ENCODE measurements at places on chromosomes 7 and 10. TPM values are rescaled to one million over a fixed set of nuclear protein-coding genes. Genes with fewer than 3 reads are reported as not detected.

GSTK1 gene
- 91.3 TPM for total RNA-seq

AEBP1 gene
- 219 TPM for total RNA-seq

ADCY1 gene
- total RNA-seq: 0.59 TPM

NKX6-2 gene
- not detected for total RNA-seq

SLC26A4 gene
- total RNA-seq: 0.36 TPM

- no peak for DNase-seq
- H3K27ac ChIP-seq: no peak overlapping the region
- no peaks in the 10 kb centered on the region for H3K36me3 ChIP-seq
- peaks cover 9% of the 10 kb centered on the region for H3K4me1 ChIP-seq
- H3K4me3 ChIP-seq: no peak overlapping the region
- H3K27me3 ChIP-seq: no peaks in the 10 kb centered on the region
These were observed 218.3 kb downstream of the FAM107B start for GRCh38 chr10:14556285-14556956.

DNA sequence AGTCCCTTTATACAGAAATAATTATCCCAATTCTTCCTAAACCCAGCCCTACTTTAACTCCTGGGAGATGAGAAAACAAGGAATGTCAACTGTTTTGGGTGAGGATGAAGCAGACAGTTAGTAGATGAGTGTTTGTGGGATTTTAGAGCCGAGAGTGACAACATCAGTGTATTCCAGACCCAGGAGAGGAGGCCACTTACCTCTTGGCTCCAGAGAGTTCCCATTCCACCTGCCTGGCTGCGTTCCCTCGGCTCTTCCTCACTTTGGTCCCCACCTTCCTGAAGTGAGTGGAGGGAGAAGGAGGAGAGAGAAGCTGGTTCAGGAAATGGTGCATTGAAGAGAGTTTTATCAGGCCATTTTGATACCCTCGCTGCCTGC lies 579 bp downstream of the KEL start:
- H3K4me1 ChIP-seq: no peaks in the 10 kb centered on the region
- H3K36me3 ChIP-seq: no peaks in the 10 kb centered on the region
- H3K27me3 ChIP-seq: no peaks in the 10 kb centered on the region
- DNase-seq: no peak

- H3K27me3 ChIP-seq: no peaks in the 10 kb centered on the region
- H3K4me3 ChIP-seq: no peak overlapping the region
- H3K36me3 ChIP-seq: no peaks in the 10 kb centered on the region
- DNase-seq: no peak
These were observed 44.8 kb upstream of the CPXM2 start for GRCh38 chr10:123936426-123936825.

DNA sequence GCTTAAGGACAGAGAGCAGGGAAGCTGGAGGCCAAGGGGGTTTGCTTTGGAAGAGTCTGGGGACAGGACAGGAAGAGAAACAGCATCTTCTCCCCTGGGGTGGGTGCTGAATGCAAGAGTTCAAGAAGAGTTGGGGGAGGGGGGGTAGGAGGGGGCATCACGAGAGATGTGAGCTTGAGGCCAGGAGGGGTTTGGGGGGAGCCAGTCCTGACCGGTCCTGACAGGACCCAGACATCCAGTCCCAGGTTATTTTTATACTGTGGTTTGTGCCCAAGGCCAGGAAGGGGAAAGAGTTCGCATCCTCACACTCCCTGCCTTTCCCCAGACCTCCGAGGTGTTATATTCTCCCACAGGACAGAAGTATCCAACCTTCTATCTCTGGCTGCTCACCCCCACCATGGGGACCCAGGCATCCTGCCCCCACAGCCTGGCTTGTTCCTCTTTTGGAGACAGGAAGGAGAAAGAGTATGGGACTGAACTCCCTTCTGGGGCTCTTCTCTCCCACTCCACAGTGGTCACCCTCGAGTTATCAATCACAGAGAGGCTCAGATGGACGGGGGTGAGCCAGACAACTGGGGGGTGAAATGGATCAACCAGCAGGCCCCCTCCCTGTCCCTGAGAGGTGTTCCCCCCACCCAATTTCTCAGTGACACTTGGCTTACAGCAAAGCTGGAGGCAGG lies 2.8 kb downstream of the TSC22D4 start:
- H3K27me3 ChIP-seq: no peaks in the 10 kb centered on the region
- H3K4me1 ChIP-seq: peaks cover 24% of the 10 kb centered on the region
- peak overlapping the region; percentile 94 for H3K4me3 ChIP-seq
- peaks cover 12% of the 10 kb centered on the region for H3K36me3 ChIP-seq
- DNase-seq: peak; percentile 83

GRCh38 chr7:145252031-145252430 lies 416.2 kb upstream of the TPK1 start:
- no peaks in the 10 kb centered on the region for H3K36me3 ChIP-seq
- no peak for DNase-seq
- no peaks in the 10 kb centered on the region for H3K27me3 ChIP-seq
- H3K27ac ChIP-seq: no peak overlapping the region
- H3K4me3 ChIP-seq: no peak overlapping the region

GRCh38 chr10:29688230-29688661 lies 53.5 kb upstream of the SVIL start:
- H3K4me3 ChIP-seq: peak overlapping the region; percentile 24
- H3K27me3 ChIP-seq: no peaks in the 10 kb centered on the region
- no peak for DNase-seq
- H3K27ac ChIP-seq: no peak overlapping the region

DNA sequence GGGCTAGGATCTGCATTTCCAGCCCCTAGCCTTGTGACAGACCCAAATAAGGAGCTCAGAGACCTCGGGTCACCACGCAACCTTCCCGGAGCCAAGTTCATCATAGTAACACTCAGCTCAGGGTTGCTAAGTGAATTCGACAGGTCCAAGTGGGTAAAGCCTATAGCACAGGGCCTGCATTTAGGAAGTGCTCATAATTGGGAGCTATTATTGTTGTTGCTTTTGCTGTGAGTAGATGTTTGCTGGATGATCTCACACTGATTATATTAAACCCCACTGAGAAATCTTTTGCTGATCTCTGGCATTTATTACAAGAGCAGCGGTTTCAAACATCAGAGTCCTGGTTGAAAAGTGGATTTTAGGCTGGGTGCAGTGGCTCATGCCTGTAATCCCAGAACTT lies 20.3 kb upstream of the SAR1A start:
- H3K4me1 ChIP-seq: peaks cover 54% of the 10 kb centered on the region
- peak overlapping the region; percentile 95 for H3K27ac ChIP-seq
- no peaks in the 10 kb centered on the region for H3K36me3 ChIP-seq
- peak; percentile 73 for DNase-seq
- no peaks in the 10 kb centered on the region for H3K27me3 ChIP-seq

DNA sequence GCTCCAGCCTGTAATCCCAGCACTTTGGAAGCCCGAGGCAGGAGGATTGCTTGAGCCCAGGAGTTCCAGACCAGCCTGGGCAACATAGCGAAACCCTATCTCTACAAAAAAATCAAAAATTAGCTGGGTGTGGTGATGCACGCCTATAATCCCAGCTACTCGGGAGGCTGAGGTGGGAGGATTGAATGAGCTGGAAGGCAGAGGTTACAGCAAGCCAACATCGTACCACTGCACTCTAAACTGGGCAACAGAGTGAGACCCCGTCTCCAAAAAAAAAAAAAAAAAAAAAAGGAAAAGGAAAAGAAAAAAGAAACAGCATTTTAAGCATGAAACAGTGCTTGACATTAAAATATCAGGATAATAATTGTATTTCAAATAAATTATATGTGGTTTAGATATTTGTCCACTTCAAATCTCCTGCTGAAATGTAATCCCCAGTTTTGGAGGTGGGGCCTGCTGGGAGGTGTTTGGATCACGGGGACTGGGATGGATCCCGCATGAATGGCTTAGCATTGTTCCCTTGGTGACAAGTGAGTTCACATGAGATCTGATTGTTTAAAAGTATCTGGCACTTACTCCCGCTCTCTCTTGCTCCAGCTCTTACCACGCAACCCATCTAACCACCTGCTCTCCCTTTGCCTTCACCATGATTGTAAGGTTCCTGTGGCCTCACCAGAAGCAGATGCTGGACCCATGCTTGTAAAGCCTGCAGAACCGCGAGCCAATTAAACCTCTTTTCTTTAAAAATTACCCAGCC lies 103.4 kb downstream of the SRPK2 start:
- H3K27ac ChIP-seq: no peak overlapping the region
- H3K27me3 ChIP-seq: no peaks in the 10 kb centered on the region
- DNase-seq: no peak
- no peaks in the 10 kb centered on the region for H3K36me3 ChIP-seq
- H3K4me3 ChIP-seq: no peak overlapping the region

DNA sequence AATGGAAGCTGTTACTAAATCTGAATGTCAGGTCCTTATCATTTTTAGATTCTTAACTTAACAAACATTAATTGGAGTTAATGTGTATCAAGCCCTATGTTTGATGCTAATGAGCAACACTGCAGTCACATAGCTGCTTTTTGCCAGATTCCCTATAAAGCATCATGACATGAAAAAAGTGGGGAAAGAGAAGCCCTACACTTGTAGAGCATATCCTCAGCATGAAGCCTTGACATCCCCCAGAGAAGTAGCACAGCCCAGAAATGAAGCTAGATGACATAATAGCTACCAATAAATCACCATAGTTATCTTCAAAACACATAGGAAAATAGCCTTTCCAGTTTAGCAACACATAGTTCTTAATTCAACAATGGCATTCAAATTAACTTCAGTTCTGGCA lies 49.2 kb upstream of the CDK1 start:
- peaks cover 53% of the 10 kb centered on the region for H3K27me3 ChIP-seq
- H3K4me1 ChIP-seq: peaks cover 4% of the 10 kb centered on the region
- H3K4me3 ChIP-seq: no peak overlapping the region
- DNase-seq: no peak

DNA sequence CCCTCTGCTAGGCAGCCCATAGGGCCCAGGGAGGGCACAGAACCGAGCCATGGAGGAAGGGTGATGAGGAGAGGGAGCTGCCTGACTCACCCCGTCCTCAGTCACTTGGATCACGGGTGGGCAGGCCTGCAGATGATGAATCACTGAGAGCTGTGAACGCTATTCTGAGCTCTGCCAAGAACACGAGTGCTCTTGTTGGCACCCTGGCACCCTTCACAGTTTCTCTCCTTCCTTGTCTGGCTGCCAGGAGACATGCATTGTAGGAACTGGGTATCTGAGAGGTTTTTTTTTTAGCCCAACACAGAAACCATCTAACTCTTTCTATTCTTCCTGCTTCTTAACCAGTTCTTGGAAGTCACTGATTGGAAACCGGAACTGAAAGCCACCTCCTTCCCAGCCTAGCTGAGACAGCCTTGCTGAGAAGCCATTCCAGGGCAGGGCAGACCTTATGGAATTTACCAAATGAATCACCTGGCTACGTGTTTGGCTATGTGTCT lies 82.1 kb downstream of the SLC37A3 start:
- H3K4me3 ChIP-seq: peak overlapping the region; percentile 62
- no peaks in the 10 kb centered on the region for H3K27me3 ChIP-seq
- peaks cover 14% of the 10 kb centered on the region for H3K4me1 ChIP-seq
- peak overlapping the region; percentile 50 for H3K27ac ChIP-seq
- peak; percentile 94 for DNase-seq
- no peaks in the 10 kb centered on the region for H3K36me3 ChIP-seq

- H3K27me3 ChIP-seq: no peaks in the 10 kb centered on the region
- DNase-seq: no peak
- no peak overlapping the region for H3K4me3 ChIP-seq
- H3K36me3 ChIP-seq: no peaks in the 10 kb centered on the region
These were observed 1183.4 kb upstream of the AUTS2 start for GRCh38 chr7:68414631-68415425.

GRCh38 chr7:15932318-15932717 lies 245.8 kb upstream of the MEOX2 start:
- H3K27me3 ChIP-seq: no peaks in the 10 kb centered on the region
- H3K4me3 ChIP-seq: no peak overlapping the region
- DNase-seq: no peak
- no peak overlapping the region for H3K27ac ChIP-seq
- H3K4me1 ChIP-seq: no peaks in the 10 kb centered on the region
- no peaks in the 10 kb centered on the region for H3K36me3 ChIP-seq

DNA sequence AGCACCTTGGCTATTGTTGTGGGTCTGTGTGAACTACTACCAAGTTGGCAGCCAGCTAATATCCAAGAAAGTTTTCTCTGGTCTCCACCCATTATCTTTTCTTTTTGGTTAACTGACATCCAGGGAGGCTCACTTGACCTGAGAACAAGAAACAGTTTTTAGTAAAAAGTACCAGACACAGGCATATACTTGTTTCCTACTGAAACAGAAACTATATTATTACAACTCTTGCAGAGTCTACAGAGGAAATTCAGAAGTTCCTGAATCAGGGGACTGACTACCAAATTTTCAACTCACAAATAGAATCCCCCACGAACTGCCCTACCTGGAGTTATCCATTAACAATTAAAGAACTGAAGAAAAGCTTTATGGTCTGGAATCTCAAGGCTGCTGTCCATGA lies 168.9 kb downstream of the KCND2 start:
- no peaks in the 10 kb centered on the region for H3K4me1 ChIP-seq
- no peak overlapping the region for H3K4me3 ChIP-seq
- DNase-seq: no peak

DNA sequence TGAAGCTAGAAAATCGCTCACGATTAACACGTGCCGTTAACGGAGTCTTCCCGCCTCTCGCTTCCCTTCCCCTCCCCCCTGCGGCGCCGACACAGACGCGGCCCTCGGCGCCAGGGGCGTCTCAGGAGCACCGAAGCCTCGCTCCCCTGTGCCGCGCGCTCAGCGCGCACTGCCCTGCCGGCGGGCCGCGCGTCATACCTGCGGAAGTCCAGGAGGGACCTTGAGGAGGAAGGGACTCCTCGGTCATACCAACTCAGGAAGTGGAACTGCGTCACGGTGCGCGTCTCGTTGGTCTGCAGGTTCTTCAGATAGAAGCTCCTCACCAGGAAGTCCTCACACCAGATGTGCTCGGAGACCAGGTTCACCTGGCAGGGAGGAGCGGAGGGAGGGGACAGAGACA lies 239.6 kb downstream of the DNAJB6 start:
- no peaks in the 10 kb centered on the region for H3K27me3 ChIP-seq
- H3K36me3 ChIP-seq: no peaks in the 10 kb centered on the region
- H3K4me1 ChIP-seq: no peaks in the 10 kb centered on the region
- H3K4me3 ChIP-seq: no peak overlapping the region

- peak; percentile 56 for DNase-seq
- no peaks in the 10 kb centered on the region for H3K27me3 ChIP-seq
- H3K4me1 ChIP-seq: peaks cover 5% of the 10 kb centered on the region
- H3K4me3 ChIP-seq: no peak overlapping the region
These were observed 24.0 kb upstream of the KMT2C start for GRCh38 chr7:152459724-152460251.

DNA sequence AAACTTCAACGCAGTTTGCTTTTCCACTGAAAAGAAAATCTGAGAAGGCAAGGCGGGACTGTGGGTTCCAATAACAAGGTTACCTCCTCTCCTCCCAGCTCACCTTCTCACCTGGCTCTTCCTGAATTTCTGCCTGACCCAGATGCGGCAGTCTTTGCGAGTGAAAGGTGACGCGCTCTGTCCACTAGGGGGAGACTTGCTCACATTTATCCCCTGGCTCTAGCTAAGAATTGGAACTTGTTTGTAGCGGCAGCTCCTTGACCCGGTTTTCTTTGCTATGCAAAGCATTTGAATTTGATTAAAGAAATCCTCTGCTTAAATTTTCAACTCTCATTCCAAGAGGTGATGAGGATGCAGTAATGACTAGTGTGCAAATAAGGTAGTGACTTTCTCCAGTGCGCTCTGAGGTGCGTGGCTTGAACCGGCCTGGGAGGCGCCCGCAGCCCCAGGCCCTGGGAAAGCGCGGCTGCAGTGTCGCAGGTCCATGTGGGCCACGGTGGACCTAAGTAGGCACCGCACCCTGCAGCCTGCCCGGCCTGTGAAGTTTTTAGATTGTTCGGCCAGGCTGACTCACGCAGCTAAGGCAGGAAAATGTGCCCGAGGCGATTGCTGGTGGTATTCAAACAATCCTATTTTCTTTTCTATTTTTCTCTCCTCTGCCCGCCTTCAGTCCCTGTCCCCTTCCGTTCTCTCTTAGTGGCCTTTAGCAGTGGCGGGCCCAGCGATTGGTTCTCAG lies 336.9 kb upstream of the NPSR1 start:
- H3K27me3 ChIP-seq: no peaks in the 10 kb centered on the region
- no peaks in the 10 kb centered on the region for H3K4me1 ChIP-seq
- no peak overlapping the region for H3K27ac ChIP-seq

All from osteoblast (primary cell).